MCF 10A (cell line): ENCODE measurements at places on chromosomes 3 and 15.

GRCh38 chr3:115768661-115769060 lies 145.4 kb downstream of the GAP43 start:
- H3K27ac ChIP-seq = no peak overlapping the region
- no peak overlapping the region for H3K4me3 ChIP-seq
- no peaks in the 10 kb centered on the region for H3K27me3 ChIP-seq
- peaks cover 9% of the 10 kb centered on the region for H3K4me1 ChIP-seq

GRCh38 chr3:49294343-49294742 lies 17.3 kb upstream of the C3orf62 start:
- no peak for DNase-seq
- H3K27ac ChIP-seq = no peak overlapping the region
- peaks cover 7% of the 10 kb centered on the region for H3K4me1 ChIP-seq
- H3K4me3 ChIP-seq = no peak overlapping the region
- H3K27me3 ChIP-seq = no peaks in the 10 kb centered on the region
- H3K36me3 ChIP-seq = peaks cover 96% of the 10 kb centered on the region

DNA sequence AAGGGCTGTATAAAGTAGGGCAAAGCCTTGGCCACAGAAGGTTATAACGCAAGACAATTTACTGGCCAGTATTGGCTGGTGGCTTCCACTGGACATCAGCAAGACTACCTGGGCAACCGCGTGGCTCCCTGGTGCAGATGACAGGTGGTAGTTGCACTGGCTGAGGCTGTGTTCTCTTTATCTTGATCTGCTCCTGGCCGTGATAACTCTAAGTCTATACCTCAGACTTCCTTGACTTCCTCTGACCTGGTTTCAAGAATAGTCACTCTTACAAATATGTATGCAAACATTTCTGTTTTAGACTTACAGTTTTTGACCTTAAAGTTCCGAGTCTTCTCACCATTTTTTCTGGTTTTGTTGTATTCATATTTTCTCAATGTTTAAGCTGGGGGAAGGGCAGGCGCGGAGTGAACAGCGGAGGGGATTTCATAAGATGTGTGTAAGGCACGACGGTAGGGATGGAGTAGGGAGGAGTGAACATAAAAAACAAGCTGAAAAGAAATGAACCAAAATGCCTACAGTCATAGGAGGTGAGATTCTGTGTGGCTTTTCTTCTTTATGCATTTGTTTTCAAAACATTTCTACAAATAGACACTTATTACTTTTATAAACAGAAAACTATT lies 15.2 kb upstream of the TMEM212 start:
- no peak overlapping the region for H3K27ac ChIP-seq
- peaks cover 38% of the 10 kb centered on the region for H3K4me1 ChIP-seq
- no peaks in the 10 kb centered on the region for H3K27me3 ChIP-seq
- H3K4me3 ChIP-seq = no peak overlapping the region
- H3K36me3 ChIP-seq = no peaks in the 10 kb centered on the region
- no peak for DNase-seq

DNA sequence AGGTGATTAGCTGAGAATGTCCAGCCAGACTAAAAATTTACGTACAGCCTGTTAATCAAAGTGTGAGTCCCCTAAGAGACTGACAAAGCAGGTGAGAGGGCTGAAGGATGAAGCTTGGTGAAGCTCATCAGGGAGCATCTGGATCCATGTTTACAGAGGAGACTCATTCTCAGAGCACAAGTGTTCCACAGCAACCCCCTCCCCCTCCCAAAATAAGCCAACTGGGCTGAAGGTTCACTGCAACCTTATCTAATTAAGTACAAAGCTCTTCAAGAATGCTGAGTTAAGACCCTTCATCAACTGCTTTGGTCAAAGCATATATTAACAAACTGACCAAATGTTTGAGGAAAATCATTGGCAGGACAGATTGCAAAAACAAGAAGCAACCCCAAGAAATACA lies 262.6 kb upstream of the ZNF385D start:
- no peak overlapping the region for H3K4me3 ChIP-seq
- no peaks in the 10 kb centered on the region for H3K36me3 ChIP-seq
- no peak for DNase-seq
- no peaks in the 10 kb centered on the region for H3K27me3 ChIP-seq
- peaks cover 3% of the 10 kb centered on the region for H3K4me1 ChIP-seq
